ENCODE measurements at places on chromosomes 4 and X.

DNA sequence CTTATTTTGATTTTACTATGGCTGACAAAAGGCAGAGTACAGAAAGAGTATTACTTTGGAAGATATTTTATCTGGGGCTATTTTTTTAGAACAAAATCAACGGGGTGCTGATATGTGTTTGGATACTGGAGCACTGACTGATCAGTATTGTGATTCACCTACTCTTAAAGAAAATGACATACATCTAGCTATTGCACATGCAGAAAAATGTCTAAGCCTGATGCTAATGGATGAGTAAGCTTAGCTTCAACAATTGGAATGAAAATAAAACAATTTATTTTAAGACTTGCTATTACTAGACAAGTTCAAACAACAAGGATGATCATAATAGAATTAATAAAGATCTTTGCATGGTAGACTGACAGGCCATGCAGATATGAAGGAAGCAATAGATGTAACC lies 262.0 kb downstream of the PPP1R2C start:
- DNase-seq: no peak

DNA sequence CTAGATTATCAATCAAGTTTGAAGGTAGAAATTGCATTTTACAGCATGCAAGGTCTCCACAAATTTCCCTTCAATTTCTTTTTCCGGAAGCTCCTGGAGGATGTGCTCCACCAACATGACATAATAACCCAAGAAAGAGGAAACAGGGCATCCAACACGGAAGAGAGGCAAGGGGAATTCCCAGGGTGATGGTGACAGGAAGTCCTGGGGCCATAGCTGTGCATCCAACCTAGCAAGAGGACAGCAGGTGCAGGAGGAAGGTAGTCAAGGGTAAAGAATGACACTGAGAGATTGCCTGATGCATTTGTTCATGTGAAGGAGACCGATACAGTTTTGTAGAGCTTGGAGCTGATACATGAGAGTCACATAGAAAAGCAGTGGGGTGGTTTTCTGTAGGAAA lies 115.7 kb upstream of the LSM6 start:
- no peak for DNase-seq

- DNase-seq: peak; percentile 43
Observed at GRCh38 chr4:111943796-111944203, 201.5 kb upstream of the FAM241A start.

GRCh38 chr4:72846280-72847111 lies 223.0 kb downstream of the COX18 start:
- no peak for DNase-seq

DNA sequence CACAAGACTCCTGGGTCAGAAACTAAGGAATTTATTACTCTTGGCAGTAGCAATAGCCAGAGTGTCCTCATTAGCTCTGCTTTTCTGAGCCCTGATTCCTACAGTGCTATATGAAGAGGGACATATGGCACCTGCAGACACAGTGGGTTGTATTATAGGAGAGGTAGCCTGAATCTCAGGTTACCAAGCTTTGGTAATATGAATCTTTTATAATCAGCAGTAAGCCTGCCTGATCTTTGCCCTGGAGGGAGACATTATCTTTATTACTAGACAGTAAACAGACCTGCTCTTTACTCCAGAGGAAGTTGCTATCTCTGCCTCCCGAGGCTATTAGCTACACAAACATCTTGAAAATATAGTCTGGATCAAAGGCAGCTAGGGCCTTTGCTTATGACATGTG lies 62.5 kb upstream of the HOPX start:
- peak; percentile 77 for DNase-seq

DNA sequence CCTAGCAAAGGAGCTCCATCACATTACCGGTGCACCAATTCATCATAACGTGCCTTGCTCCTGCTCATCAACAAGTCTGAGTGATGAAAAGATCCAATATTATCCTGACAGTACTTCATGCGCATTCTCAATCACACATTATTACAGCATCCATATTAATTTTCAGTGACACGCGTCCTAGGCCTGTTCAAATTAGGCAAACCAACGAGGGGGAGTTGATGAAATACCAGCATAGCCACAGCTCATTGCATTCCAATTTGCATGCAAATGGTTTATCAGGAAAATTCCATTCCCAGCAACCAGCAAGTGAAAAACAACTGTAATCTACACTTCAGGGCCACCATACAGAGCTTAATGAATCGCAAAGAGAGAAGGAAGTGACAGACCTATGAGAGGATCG lies 236.9 kb downstream of the DCLK2 start:
- DNase-seq: no peak

GRCh38 chr4:172776203-172776861 lies 392.3 kb upstream of the GALNT7 start:
- no peak for DNase-seq

- no peak for DNase-seq
Observed at GRCh38 chr4:1177274-1178141, 5.1 kb upstream of the SPON2 start.

DNA sequence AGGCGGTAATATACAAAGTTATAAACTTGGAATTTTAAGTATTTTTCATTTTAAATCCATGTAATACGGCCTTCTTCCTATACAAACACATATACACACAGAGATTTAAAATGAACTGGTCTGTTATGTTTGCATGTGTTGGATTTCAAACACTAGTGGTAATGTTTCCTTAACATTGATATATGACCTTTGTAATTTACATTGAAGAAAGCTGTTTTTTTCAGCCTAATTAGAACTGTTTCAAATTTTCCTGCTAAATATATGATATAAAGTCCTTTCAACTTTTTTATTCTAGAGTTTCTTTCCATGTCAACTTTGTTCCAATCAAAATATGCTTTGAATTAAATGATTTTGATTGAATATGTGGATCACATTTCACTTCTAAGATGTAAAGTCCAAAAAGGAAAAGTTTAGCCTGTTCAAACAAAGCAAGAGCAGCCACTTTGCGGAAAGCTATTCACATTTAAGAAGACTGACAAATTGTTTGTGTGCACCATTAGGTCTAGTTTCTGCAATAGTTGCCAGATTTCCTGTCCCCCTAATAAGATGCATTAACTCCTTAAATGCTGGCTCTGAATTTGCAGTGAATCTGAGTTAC lies 226.0 kb upstream of the MAB21L2 start:
- no peak for DNase-seq

DNA sequence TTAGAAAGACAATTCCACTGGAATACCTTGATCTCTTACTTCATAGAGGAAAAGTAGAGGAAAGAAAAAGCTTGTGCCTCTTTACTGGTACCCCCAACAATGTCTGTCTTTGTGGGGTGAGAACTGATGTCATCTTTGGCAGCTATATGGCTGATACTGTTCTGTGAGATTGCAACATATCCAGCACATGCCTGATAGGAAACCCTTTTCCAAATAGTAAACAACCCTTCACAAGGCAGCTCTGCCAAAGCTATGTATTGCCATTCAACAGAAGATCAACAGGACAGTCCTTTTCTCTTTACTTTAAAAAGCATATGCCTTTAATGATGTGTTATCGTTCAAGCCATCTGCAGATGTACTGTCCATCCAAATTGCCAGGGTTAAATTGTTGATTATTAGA lies 105.9 kb downstream of the IL1RAPL1 start:
- no peak for DNase-seq

GRCh38 chrX:134512566-134512965 lies 52.6 kb downstream of the HPRT1 start:
- DNase-seq: no peak

GRCh38 chr4:111671756-111672155 lies 473.5 kb upstream of the FAM241A start:
- DNase-seq: no peak

- no peak for DNase-seq
Observed at GRCh38 chr4:177220376-177220775, 89.3 kb upstream of the NEIL3 start.

- peak; percentile 26 for DNase-seq
Observed at GRCh38 chr4:78720994-78721677, 55.0 kb upstream of the BMP2K start.

GRCh38 chr4:39950861-39951481 lies 26.7 kb downstream of the PDS5A start:
- DNase-seq: no peak

- DNase-seq: no peak
Observed at GRCh38 chrX:85573801-85574200, 194.3 kb upstream of the POF1B start.

DNA sequence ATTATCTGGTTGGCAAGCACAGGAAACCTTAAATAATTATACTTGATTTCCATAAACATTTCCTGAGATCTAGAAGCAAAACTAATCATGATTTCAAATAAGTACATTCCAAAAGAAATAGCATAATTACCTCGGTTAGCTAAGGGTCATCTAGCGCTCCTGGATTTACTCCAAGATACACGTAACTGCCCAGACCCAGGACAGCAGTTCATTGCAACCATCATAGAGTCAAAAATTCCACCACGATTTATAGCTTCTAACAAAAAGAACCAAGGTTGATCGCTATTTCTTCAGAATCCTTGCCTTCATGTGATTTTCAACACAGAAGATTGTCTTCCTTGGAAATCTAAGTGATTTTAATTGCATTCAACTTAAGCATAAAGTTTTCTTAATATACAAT lies 1235.5 kb upstream of the TENM3 start:
- DNase-seq: no peak

- DNase-seq: no peak
Observed at GRCh38 chrX:40022421-40022820, 75.3 kb downstream of the BCOR start.

GRCh38 chr4:6460876-6461275 lies 11.5 kb downstream of the PPP2R2C start:
- no peak for DNase-seq

GRCh38 chr4:96145601-96146000 lies 305.7 kb downstream of the PDHA2 start:
- DNase-seq: no peak

GRCh38 chr4:70179811-70180210 lies 15.7 kb upstream of the ODAM start:
- no peak for DNase-seq

- DNase-seq: no peak
Observed at GRCh38 chr4:140109737-140110136, 44.2 kb downstream of the MAML3 start.

DNA sequence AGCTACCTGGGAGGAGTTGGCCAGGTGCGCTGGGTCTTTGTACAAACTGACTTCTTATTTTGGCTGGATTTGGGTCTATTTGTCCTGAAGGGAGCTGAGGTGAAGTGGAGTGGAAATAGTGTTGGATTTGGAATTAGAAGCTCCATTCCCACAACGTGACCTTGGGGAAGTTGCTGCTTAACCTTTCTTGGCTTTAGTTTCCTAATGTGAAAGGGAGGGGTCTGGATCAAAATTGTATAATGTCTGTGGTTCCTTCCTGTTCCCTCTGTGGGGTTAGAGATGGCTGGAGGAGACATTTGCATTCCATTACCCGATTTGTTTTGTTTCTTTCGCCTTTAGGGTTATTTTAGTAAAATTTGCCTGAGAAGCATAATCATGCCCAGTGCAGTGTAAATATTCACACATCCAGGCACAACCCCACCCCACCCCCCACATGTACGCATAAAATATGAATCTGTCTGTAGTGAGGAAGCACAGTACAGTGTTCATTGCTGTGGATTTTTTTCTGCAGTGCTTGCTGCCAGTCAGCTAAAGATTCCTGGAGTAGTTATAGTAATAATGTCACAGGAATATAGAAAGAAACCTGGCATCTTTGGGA lies 21.5 kb downstream of the JADE1 start:
- DNase-seq: no peak

DNA sequence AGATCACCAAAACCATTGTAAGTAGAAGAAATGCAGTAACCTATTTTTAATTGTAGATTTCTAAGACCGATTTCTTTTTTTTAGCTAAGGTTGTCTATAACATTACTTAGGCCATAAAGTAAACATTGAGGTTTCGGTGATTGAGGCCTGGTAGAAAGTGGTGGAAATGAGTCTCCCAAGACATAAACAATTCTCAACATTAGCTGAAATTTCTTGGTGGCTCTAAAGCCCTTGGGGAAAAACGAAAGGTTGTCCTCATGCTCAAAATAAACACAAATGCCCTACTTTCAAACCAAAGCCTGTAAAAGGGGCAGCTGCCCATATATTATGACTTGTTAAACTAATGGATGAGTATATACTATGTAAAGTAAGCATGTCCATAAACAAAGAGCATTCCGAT lies 98.8 kb downstream of the SCFD2 start:
- DNase-seq: no peak

DNA sequence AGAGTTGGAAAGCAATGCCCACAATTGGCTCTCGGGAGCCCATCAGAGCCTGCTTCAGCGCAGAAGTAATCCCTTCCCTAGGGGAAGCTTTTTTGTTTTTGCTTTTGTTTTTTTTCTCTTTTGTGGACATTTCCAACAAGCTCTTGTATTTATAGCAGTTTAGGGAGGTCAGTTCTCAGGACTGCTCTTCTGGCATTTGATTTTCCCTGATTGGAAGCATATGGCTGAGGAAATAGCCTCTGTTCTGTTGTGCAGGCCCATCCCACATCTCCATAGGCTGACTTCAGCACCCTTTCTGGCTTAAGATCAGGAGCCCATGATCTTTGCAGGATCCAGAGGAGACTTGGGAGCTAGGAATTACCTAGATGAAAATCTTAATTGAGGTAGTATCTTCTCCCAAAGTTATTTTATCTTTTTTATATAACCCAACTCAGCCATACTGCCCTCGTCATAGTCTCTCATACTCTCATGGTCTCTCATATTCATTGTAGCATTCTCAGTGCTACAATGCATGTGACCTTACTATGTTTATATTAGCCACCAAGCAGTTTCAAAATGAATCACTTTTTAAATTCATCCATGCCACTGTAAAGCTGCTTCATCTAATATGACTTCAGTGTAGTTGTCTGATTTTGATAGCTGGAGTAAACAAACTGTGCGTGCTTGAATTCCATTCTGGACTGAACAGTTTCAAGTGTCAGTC lies 16.7 kb downstream of the PAGE4 start:
- DNase-seq: no peak

DNA sequence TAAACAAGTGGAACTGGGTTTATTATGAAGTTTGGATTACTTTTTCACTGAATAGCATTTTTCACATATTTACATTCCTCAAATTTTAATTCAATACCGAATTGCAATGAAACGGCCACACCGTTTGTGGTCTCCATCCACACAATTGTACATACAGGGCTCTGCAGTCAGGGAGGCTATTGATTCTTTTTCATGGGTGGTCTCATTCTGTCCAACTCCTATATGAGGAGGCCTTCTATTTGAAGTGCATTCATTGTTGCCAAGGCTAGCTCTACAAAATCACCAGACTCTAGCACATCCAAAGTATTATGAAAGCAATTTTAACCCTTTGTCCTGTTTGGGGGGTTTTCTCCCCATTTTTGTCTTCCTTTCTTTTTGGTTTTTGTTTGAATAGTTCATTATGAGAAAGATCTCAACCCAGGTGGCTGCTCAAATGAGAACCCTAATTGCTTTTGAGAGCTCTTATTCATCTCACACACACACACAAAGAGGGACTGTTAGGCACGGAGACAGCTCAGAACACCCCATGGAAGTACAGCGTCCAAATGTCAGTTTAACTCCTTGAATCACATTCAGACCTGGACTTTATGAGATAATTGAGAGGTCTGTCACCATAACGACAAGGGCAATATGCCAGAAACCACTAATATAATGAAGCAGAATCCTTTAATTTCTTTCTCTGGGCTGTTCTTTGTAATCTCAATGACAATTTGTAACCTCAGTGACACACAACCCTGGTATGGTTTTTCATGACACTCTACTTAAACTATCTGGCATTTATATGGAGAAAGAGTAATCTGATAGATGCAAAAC lies 79.4 kb downstream of the NLGN4X start:
- peak; percentile 1 for DNase-seq

Measured in large intestine (tissue), 12 donors.